Fibroblast of skin of left quadriceps (primary cell): ENCODE measurements at places on chromosomes 5 and 9.

DNA sequence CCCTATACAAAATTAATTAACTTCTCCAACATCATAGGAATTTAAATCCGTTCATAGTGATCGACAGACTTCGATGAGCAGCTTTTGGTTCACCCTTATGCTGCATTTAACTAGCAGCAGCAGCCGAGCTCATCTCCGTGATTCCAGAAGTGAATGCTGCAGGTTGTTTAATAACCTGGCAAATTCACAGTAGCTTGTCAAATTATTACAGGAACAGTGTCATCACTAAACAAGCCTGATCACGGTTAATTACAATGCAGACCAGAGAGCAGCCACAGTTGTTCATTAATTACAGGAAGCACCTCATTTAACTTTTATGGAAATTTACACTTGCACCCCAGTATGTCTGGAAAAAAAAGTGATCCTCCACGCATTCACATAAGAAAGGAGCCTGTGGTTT is 188.2 kb downstream of the BNC2 start:
- DNase-seq = no peak

- no peak for DNase-seq
Observed at GRCh38 chr5:84450617-84451414, 66.1 kb upstream of the EDIL3 start.

GRCh38 chr9:134686896-134687295 is 45.3 kb downstream of the COL5A1 start:
- no peak for DNase-seq

- no peak for DNase-seq
Observed at GRCh38 chr9:101119206-101119819, 90.8 kb downstream of the PLPPR1 start.

- DNase-seq = peak; percentile 50
Observed at GRCh38 chr9:108761655-108762347, 94.0 kb downstream of the ACTL7B start.

DNA sequence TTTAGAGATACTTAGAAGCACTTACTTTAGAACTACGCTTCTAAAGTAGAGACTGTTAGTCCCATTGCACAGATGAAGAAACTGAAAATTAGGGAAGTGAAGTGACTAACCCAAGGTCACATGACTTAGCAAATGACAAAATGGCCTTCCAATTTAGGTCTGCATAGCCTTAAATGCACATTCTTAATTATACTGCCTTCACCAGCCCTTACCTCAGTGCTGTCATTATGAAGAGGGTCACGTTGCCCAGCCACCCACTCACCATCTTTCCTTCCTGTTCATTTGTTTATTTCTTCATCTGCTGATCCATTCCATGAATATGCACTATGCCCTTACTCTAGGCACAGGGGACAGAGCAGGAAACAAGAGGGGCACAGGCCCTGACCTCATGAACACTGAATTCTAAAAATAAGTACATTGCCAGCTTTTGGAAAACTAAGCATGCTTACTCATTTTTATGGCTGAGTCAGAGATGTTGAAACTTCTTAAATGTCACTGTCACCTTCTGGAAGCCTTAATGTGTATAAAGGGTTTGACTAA is 8.6 kb downstream of the HAVCR2 start:
- peak; percentile 4 for DNase-seq

GRCh38 chr5:135333732-135334515 is 65.1 kb downstream of the MACROH2A1 start:
- no peak for DNase-seq

- no peak for DNase-seq
Observed at GRCh38 chr5:180720486-180720885, 19.4 kb downstream of the OR2Y1 start.

DNA sequence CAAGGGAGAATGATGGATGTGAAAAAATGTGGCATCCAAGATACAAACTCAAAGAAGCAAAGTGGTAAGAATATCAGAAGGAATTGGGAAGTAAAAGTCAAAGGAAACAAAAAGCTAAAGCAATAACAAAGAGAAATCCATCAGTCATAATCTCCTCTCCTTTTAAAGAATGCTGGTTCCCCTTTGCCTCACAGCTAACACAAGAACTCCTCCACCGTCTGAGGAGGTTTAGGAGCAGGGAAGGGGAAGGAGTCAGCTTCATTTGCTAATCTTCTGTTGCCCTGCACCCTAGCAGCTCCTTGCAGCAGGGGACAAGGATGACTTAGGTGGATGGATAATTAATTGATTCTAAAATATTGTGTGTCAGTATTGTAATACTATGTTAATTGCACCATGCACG is 16.4 kb downstream of the CD274 start:
- DNase-seq = no peak

- no peak for DNase-seq
Observed at GRCh38 chr9:90162819-90163218, 479.8 kb downstream of the DIRAS2 start.

GRCh38 chr9:13032585-13032984 is 246.9 kb downstream of the MPDZ start:
- no peak for DNase-seq

GRCh38 chr9:122217640-122218039 is 11.1 kb downstream of the LHX6 start:
- DNase-seq = no peak

- DNase-seq = no peak
Observed at GRCh38 chr9:128321879-128322403, 306 bp downstream of the TRUB2 start.

DNA sequence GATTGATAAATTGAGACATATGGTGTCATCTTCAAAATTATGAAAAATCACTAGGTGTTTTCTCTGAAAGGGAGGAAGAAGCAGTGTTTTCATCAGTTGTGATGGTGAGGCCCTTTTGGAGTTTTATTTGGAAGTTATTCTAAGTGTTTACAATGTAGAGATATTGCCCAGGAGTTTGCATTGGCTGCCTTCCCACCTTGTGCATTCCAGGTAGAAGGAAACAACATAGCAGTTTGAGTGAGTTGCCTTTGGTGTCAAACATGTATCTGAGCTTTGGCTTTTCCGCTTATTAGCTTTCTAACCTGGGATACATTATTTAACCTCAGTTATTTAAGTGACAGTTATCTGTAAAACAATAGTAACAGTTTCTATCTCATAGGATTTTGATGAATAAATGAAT is 122.5 kb downstream of the SCAMP1 start:
- no peak for DNase-seq

GRCh38 chr9:70441622-70442021 is 27.2 kb upstream of the KLF9 start:
- no peak for DNase-seq

DNA sequence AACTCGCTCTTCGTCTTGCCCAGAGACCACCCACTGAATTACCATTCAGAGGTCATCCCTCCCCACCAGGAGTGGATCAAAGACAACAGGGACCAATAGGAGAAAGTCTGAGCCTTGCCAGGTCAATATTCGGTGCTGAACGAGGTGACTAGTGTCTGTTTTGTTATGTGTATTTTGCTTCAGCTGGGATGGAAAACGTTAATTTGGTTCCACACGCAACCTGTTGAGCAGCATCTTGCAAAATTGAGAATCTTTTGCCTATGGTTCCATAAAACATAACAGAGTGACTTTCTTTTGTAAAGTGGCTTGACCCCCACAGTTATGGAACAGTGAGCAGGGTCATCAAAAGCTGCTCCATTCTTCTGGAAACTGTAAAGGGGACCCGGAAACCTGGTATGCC is 168.4 kb downstream of the MSX2 start:
- DNase-seq = no peak

DNA sequence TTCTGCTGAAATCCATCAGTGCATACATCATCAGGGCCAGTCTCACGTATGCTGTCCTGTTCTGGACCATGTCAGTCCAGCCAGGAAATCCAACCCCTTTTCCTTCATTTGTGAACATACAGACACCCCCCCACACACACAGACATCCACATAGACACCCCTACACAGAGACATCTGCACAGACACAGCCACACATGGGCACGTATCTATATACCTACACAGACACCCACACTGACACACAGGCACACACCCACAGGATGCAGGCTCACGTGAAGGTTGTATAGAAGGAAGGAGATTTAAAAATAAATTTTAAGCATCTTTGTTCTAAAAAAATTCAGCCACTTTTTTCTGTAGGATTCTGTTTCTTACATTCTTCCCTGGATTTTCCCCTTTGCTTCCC is 325.6 kb downstream of the SLIT3 start:
- DNase-seq = no peak

- DNase-seq = peak; percentile 20
Observed at GRCh38 chr5:14628346-14628745, 36.2 kb upstream of the OTULIN start.

- DNase-seq = no peak
Observed at GRCh38 chr9:35862328-35862727, 7.9 kb downstream of the OR13J1 start.

DNA sequence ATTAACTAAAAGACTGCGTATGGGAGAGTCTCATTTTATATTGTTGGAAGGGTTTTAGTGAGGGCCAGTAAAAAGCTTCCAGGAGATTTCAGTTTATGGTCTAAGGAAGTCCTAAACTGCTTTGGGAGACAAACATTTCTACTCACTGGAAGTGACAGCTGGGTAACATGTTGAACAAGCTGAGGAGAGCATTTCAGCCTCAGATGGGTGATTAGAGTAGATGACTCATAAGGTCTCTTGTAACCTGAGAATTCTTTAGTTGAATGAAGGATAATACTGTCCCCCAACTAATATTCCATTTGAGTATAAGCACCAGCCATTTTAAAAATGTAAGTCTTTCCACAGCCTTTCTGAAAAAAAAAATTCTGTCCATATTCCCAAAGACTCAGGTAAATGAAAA is 218.0 kb upstream of the C9orf72 start:
- DNase-seq = peak; percentile 11

DNA sequence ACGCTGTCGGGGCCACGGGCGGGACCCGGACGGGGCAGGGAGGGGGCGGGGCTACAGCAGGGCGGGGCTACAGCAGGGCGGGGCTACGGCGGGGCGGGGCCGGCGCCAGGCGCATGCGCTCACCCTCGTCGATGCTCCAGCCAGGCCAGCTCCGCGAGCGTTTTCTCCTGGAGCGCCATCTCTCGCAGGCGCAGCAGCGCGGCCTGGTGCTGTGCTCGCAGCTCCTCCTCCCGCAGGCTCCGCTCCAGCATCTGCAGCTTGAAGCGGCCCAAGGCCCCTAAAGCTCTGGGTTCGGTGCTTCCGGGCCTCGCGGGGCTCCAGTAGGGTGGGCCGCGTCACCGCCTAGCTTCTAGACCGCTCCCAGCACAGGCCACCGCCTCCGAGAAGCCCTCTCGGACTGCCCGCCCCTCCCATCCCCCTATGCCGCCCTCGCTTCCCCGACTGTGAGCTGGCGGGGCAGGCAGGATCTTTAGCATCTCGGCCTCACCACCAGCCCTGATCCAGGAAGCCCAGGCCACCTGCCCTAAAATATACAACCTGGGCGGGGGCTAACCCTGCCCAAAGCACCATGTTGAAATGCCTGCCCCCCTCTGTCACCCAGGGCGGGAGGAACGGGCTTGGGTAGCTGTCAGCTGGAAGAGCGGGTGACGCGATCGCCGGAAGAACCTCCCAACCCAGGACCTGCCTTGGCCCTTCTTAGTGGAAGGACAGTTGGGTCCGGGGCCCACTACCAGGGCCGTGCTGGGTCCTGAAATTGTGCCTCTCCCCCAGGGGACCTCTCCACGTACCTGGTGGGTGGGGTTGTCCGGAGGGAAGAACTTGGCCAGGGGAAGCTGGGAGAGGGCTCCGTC is 21.9 kb upstream of the QSOX2 start:
- peak; percentile 58 for DNase-seq

- no peak for DNase-seq
Observed at GRCh38 chr5:1371218-1371971, 26.5 kb upstream of the CLPTM1L start.

DNA sequence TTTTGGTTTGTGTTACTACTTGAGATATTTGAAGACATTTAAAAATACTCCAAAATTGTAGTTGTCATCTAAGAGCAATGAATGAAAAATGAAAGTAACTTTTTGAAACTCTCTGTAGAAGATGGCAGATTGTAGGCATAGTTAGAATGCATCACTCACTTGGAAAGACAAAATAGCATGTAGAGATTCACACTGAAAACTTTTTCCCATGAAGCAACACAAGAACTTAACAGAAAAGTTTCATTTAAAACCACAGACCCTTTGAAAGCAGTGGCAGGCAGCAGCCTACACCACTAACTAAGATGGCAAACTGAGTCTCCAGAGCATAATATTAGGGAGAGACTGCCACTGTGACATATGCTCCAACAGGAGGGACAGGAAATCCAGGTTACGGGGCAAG is 18.9 kb upstream of the FAM174A start:
- no peak for DNase-seq

- no peak for DNase-seq
Observed at GRCh38 chr5:151024440-151025249, 4.3 kb downstream of the GPX3 start.

DNA sequence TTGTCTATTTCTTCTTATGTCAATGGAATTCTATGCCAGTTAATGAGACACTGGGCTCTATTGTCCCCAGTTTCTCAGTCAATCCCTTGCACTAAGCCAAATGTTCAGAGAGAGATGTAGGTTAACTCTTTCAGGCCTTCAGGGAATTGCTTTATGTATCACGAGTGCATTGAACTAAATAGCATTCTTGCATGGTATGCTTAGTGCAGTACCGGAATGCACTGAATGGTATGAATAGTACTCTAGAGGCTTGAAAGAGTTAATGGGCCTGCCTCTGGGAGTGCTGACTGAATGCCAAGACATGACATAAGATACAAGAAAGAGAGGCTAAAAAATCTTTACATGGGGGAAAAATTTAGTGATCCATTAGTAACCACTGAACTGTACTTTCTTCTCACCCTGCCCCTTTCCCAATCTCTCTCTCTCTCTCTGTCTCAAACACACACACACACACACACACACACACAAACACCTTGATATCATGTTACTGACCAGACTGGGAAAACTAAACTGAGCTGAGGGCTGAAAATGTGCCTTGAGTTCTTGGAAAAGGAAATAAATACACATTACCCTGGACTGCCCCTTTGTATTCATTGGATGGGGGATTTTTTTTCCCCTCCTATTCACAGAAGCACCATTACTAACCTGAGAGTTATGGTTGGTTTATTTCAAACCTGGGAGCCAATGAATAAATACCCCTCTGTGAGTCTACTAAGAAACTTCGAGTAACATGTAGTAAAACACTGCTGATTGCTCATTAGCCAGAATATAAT is 35.4 kb upstream of the TMC1 start:
- DNase-seq = peak; percentile 74

GRCh38 chr9:78746010-78746409 is 449.1 kb downstream of the PSAT1 start:
- no peak for DNase-seq

GRCh38 chr5:126402621-126403555 is 20.3 kb upstream of the GRAMD2B start:
- no peak for DNase-seq

DNA sequence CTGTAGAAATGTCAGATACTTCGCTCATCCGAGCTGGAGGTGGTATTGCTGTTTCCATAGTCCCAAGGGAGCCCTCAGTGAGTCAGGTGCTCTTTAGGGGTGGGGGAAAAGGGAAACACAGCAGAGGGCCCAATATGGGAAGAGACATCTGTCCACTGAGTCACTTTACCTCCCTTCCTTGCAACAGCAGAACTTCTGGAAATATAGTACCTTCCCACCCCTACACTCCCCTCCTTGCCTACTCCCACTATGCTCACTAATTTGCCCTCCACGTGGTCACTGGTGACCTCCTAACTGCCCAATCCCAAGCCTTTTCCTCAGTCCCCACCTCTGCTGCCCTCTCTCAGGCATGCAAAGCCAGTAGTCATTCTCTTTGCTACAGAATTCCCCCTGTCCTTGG is 1.9 kb downstream of the HK3 start:
- DNase-seq = no peak
